ENCODE measurements at places on chromosomes 2 and 18. TPM values are rescaled to one million over a fixed set of nuclear protein-coding genes. Genes with fewer than 3 reads are reported as not detected.

MAP3K19 gene
- not detected for total RNA-seq

KLHL41 gene
- not detected for total RNA-seq

CXCR1 gene
- not detected for total RNA-seq

GDF7 gene
- 0.14 TPM for total RNA-seq

INPP5D gene
- 24.9 TPM for total RNA-seq

CAVIN2 gene
- 4.9 TPM for total RNA-seq

IL18R1 gene
- 1.2 TPM for total RNA-seq

KYNU gene
- total RNA-seq: 24.9 TPM

SLC14A1 gene
- not detected for total RNA-seq

DYSF gene
- 7.2 TPM for total RNA-seq

ALPG gene
- not detected for total RNA-seq

APLF gene
- total RNA-seq: 2.3 TPM

IL36A gene
- not detected for total RNA-seq

RIT2 gene
- total RNA-seq: not detected

KANSL1L gene
- total RNA-seq: 1.5 TPM

GALNT3 gene
- 46.2 TPM for total RNA-seq

TBR1 gene
- not detected for total RNA-seq

UGT1A10 gene
- total RNA-seq: not detected

ANTXR1 gene
- 11.4 TPM for total RNA-seq

COL6A3 gene
- 55.6 TPM for total RNA-seq
